Jurkat, Clone E6-1 (cell line): ENCODE measurements at places on chromosomes 12 and 14.

DNA sequence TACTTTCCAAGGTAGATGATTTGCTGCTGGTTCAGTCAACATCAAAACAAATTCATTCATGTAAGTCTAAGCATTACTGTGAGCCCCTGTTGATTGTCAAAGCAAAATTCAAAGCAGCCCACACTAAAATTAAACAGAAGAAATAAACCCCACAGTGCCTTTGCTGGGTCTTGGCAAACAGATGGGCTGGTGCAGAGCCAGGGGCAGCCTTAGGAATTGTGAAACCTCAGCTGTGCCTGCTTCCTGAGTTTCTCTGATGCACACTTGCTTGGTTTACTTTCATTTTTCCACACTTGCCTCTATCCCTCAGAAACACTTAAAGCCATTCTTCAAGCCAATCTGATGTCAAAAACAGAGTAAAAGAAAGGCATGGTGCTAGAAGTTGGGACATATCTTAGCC lies 6.6 kb upstream of the PLEKHG7 start:
- DNase-seq: no peak

DNA sequence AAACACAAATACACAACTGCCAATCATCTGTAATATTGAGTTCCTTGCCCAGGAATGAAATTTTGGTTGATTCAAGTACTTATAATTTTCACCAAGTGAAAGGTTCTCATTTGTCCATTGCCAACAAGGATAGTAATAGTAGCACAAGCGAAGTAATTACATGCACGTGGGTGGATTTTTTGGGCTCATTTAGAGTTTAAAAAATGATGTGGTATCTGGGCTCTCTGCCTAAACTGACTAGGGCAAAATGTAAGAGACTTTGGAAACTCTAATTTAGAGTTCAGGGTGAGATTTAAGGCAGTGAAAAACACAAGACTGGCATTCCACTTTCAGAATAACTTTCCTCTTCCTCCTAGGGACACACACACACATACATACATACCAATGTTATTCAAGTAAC lies 111.7 kb downstream of the MYRFL start:
- no peak for DNase-seq

GRCh38 chr14:23572836-23573235 lies 5.2 kb upstream of the AP1G2 start:
- DNase-seq: no peak

- DNase-seq: no peak
These were observed 1.7 kb downstream of the NCOR2 start for GRCh38 chr12:124565656-124566160.

GRCh38 chr12:92210071-92210470 lies 64.4 kb upstream of the BTG1 start:
- peak; percentile 77 for DNase-seq

GRCh38 chr14:66514213-66514612 lies 6.3 kb downstream of the GPHN start:
- no peak for DNase-seq

DNA sequence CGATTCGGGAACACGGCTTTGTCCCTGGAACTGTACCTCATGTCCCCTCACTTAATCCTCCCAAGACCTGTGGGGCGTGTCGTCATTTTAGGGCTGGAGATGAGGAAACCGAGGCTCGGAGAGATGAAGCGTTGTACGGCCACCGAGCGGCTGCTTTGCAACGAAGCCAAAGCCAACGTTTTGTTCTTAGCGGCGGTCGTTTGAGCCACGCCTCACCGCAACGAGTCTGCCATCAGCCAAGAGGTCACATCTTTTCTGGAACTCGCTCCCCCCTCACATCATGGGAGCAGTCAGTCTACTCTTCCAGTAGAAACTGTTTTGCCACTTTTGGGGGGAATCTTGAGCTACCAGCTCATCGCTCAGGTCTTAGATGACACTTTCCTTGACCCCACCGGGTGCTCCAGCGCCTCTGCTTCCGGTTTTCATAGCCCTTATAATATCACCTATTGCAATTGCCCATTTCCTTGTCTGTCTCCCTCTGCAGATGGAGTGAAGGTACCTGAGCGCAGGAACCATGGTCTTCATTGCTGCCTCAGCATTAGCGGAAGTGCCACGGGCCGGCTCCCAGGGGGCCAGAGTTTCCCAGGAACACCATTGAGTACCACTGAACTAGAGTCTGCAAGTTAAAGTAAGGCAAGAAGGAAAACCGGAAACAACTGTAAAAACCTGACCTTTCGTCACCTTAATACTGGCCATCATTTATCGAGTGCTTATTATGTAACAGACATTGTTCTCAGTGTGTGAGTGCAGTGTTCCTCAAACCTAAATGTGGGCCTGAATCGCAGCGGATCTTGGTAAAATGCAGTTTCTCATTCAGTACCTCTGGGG lies 19.6 kb downstream of the NINJ2 start:
- no peak for DNase-seq

- no peak for DNase-seq
These were observed 7.1 kb downstream of the RACGAP1 start for GRCh38 chr12:50018154-50018553.
